ENCODE measurements at places on chromosomes 7 and 10.

DNA sequence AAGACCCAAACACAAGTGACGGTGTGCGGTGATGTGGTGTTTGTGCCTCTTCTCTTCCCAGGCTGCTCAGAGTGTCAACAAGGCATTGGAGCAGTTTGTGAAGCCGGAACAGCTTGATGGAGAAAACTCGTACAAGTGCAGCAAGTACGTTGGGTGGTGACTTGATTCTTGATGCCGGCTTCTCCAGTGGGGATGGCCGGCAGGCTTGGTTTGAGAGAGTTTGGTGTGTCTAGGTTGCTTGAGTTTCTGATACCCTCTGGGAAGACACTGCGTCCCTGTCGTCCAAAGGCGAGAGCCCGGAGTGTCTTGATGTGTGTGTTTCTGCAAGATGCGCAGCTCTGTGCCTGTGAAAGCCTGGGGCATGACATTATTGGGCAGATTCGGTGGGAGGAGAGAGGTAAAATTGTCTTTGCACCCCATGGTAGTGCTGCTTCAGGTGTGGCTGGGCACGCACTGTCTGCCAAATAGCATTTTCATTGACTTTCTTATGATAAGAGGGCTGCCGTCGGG is 111.8 kb downstream of the ANKRD61 start:
- DNase-seq = no peak

GRCh38 chr7:69703099-69703498 is 104.8 kb downstream of the AUTS2 start:
- no peak for DNase-seq

DNA sequence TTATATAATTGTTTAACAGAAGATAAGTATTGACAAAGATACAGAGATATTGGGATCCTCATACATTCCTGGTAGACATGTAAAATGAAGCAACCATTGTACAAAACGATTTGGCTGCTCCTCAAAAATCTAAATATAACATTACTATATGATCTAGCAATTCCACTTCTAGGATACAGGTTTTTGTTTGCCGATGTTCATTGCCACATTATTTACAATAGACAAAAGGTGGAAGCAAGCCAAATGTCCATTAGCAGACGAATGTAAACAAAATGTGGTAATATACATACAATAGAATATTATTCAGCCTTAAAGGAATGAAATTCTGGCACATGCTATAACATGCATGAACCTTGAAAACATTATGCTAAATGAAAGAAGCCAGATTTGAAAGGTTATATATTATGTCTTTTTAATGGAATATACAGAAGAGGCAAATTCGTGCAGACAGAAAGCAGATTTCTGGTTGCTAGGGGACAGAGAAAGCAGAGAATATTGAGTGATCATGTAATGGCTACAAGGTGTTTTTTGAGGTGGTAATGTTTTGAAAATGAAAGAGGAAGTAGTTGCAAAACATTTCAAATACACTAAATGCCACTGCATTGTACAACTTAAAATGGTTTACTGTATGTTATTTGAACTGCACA is 44.9 kb downstream of the POLR1F start:
- no peak for DNase-seq

DNA sequence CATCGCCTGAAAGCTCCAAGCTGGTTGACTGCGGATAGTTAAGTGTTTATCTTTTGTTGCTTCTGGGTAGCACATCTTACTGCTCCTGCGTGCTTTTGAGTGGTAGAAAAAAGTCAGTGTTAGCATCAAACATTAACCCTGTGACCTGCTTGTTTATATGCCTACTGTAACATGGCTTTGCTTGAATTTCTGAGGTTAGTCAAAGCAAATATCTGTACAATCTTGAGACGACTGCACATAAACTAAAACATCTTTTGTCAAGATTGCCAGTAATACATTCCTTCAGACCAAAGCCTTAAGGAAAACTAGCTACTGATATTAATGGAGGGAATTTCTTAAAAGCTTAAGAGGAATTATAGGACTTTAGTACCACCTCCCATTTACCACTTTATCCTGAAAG is 163.7 kb downstream of the BAMBI start:
- DNase-seq = no peak

- no peak for DNase-seq
Measured at GRCh38 chr7:82211333-82211732, 232.2 kb downstream of the CACNA2D1 start.

All from stimulated activated CD8-positive, alpha-beta memory T cell treated with anti-CD3 and anti-CD28 coated beads, Interleukin-15, amount 100 ng/mL, for 48 hours (primary cell).